ENCODE measurements at places on chromosomes 1 and 21.

DNA sequence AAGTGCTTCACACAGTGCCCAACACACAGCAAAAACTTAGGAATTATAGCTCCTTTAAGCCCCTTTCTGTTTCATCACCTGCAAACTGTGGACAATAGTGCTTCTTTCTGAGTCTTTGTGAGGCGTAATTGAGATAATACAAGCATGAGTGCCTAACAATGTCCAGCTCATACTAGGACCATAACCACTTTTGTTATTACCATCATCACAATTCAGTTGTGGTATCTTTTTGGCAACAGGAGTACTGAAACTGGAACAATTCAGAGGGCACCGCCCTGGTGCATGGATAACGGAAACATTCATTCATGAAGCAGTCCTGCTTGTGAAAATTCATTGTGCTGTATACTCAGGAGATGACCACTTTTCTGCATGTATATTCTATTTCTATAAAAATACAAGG lies 18.2 kb downstream of the DNAJC11 start:
- no peak for DNase-seq

GRCh38 chr1:230026572-230026971 lies 40.5 kb upstream of the GALNT2 start:
- DNase-seq = no peak

DNA sequence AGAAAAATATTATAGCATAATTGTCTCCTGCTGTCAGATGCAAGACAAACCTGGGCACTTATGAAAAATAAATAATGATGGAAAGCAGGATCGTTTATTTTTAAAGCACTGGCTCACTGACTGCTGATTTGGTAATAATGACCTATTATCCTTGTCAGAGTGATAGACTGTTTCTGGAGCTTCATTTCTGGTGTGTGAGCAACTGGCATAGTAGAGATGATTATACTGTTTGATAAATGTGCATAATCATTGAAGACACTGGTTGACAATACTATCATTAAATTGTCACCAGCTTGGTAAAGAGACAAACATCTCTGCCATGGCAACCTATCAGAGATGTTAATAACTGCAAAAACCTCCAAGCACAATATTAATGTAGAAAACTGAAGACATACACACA lies 179.9 kb upstream of the ZNF644 start:
- DNase-seq = no peak

DNA sequence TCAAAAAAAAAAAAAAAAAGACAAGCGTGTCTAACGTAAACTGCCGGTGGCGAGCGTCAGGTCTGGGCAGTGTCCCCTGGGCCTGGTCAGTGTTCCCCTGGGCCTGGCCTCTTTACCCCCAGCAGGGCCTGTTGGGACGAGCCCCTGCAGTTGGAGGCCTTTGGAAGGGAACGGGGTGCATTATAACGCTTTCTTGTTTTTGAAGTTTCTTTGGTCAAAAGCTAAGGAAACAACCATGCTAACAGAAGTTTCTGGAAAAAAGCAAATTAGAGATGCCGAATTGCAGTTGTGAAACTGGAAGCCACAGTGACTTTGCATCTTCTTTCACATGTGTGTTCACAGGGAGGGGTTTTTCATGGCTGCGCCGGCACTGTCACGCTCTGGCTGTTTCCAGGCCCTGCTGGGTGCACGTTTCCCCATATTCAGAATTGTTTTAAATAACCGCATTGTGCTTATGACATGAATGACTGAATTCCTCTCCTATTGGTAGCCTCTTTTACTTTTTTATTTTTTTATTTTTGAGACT lies 16.0 kb downstream of the RRP1 start:
- DNase-seq = no peak

DNA sequence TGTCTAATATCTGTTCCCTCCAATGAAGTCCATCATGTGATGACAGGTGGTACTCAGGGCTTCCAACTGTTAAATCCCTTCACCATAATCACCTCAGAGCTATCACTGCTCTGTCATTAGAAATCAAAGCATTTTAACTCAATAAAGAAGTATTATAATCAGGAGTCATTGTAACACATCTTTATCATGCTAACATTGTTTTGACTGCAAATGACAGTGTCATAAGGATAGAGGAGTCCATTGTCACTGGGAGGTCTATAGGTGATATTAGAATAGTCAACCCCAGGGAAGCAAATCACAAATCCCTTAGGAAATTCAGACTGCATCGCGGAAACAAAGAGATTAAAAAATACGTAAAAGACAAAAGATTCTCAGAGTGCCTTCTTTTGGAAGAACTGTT lies 30.8 kb downstream of the LRRC53 start:
- no peak for DNase-seq

All from HTR-8/SVneo (cell line).